ENCODE measurements at places on chromosomes 6 and 20.

GRCh38 chr20:56552911-56553629, 20.0 kb downstream of the FAM209B start:
- no peak for DNase-seq

- no peak for DNase-seq
Measured at GRCh38 chr20:40104959-40105358, 584.1 kb downstream of the MAFB start.

GRCh38 chr6:90483116-90483839, 103.6 kb downstream of the MAP3K7 start:
- DNase-seq, result no peak

GRCh38 chr6:134373282-134373922, 55.5 kb upstream of the SGK1 start:
- peak; percentile 92 for DNase-seq

- DNase-seq, result no peak
Measured at GRCh38 chr6:167930295-167930694, 67.2 kb upstream of the KIF25 start.

DNA sequence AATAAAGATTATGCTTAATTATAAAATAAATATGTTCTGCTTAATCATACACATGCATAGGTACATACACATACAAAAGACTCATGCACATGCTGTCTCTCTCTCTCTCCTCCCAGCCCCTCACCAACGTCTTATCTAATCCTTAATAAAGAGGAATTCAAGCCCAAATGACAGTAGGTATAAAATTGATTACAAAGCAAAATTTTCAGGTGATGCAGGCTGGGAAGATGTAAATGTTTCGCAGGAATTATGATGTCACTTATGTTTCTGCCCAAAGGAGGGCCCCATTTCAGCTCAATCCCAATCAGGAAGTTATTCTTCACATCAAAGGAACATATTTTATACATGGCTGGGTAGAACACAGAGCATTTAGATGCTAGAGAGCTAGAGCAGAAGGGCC, 284.6 kb upstream of the ID4 start:
- DNase-seq, result no peak

DNA sequence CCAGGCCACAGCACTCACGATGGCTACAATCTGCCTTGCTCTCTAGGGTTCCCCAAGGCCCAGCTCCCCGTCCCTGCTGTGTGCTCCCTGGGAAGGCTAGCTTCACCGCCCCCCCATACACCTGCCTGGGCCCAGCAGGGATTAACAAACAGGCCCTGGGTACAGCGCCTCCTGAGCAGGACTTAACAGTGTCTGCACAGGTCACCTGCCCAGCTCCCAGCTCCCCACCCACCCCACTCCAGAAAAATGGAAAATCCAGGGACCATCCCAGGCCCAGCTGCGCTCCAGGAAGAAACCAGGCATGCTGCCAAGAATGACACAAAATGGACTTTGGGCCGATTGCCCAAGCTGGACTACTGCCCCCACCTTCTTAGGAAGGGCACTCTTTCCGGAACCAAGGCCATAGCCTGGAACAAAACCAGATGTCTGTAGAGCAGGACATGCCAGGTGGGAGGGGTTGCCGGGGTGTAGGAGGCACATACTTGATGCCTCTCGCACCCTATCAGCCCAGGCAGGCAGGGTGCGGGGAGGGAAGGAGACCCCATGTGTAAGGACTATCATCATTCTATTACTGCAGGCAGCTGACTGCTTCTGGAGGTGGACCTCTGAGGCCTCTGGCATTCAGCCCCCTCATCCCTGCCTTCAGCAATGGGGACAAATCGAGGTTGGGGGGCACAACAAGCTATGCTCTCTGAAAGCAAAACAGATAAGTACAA, 104.9 kb downstream of the SNX5 start:
- no peak for DNase-seq

DNA sequence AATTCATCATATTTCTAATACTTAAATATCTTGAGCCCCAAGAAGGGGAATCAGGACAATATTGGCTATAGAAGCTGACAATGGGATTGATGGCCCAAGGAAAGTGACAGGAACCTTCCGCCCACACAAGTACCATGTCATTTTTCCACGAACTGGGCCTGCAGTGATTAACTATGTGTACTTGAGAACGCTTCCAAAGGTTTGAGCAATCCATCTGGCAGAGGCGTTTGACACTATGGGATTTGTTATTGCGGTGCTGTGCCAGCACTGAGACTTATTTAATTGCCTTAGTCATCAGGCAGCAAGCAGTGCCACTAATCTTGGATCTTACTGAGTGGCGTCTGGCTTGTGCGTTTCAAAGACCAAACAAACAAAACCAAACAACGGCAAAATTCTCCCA, 135.6 kb upstream of the UST start:
- DNase-seq, result no peak

DNA sequence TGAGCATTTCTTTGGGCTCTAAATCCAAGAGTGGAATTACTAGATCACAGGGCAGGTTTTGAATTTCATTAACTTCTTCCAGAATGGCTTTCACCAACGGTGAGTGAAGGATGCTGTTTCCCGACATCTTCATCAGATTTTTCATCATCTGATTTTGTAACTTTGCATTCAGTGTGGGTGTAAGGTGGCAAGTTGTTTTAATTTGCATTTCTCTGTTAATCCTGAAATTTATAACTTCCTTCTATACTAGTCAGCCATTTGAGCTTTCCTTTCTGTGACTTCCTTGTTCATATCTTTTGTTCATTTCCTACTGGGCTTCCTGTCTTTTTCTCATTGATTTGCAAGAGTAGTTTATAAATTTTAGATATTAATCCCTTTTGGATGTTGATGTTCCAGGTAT, 18.7 kb upstream of the HCK start:
- no peak for DNase-seq

DNA sequence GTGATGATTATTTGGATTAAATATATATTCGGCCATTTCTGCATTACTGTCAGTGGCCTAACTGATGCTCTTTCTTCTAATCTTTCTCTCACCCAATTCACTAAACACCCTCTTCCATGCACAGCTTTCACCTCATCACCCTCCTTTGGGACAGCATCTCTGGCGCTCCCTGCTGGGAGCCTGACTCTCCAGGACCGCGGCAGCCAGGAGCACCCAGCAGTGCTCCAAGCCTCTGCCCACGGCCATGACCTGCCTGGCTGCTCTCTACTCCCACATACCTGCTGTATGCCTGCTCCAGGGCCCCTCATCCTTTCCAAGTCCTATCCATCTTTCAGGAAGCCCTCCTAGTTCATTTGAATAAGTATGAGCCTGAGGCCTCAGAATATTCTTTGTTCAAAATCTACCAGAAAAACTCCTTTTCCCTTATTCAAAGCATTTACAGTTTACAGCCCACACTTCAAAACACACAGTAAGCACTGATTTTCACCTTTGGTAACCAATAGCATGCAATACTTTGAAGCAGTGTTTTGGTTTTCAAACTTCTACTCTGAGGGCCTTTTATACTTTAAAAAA, 15.2 kb downstream of the CTCFL start:
- no peak for DNase-seq
